ENCODE measurements at places on chromosomes 4 and X.

DNA sequence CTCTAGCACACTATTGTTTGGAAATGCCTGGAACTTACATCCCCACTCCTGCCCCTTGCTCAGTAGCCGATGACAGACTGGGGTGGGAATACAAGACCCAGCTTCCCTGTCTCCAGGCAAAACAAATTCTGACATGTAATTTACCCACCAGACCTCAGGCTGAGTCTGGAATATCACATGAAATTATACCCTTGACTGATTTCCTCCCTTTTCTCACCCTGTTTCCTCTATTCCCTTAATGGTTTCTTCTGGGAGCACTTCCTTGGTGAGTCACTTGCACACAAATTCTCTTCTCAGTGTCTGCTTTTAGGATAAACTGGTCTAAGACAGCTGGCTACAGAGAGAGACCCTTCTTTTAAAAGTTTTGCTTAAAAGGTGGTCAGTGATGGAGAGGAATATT, 65.8 kb upstream of the DIPK2B start:
- no peak for DNase-seq

DNA sequence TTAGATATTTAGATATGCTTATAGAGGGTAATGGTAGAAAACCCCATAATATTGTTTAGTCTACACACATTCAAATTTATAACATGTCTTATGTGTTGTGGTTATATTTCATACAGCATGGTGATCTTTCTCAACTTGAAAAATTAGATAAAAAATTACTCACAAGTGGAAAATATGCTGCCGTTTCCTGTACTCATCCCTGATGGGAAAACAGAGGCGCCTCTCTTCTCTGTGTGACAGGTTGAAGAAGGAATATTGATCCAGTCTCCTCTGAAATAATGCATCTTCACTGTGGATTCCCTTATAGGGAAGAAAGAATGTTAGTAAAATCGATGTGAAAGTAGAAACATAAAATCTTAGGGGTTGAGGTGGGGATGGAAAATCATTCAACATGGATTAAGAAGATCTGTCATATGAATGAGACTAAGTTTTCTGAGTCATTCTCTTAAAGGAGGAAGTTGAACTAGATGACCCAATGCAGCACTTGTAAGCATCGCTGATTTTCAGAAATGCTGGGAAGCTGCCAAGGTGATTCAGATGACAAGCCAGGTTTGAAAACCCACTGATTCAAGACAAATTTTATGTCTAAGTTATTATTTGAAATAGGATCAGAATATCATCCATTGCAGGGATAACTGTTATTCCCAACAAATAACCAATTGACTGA, 70.7 kb downstream of the ANKRD50 start:
- no peak for DNase-seq

DNA sequence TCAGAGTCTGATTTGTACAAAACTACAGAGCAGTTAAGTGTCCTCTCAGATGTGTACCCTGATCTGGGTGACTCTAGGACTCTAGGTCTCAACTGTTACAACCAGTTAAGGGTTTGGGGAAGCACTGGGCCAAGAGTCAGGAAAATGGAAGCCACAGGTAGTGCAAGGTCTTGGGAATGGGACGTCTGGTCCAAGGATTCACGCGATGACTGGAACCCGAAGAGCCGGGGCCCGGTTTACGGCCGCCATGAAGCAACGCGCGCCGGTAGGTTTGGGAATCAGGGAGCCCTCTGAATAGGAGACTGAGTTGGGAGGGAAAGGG, 321 bp upstream of the HPRT1 start:
- no peak for DNase-seq

- DNase-seq, result no peak
Observed at GRCh38 chr4:182866746-182867145, 50.4 kb downstream of the DCTD start.

- no peak for DNase-seq
Observed at GRCh38 chrX:68684291-68684918, 36.9 kb downstream of the STARD8 start.

DNA sequence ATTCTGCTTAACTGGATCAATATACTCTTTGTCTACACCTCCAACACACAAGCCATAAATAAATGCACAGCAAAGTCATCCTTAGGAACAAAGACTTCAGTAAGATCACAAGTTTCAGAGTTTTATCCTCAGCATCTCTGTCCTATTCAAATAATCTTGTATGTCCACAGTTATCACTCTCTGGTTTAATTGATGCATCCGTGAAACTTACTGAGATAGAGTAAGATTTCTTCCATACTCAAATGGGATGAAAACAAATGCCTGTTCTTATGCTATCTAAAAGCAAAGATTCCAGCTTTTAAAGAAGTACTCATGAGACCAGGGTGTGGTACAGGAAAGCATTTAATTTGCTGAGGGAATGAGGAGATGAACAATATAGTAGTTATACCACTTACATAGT, 184.6 kb upstream of the SLC7A11 start:
- no peak for DNase-seq

DNA sequence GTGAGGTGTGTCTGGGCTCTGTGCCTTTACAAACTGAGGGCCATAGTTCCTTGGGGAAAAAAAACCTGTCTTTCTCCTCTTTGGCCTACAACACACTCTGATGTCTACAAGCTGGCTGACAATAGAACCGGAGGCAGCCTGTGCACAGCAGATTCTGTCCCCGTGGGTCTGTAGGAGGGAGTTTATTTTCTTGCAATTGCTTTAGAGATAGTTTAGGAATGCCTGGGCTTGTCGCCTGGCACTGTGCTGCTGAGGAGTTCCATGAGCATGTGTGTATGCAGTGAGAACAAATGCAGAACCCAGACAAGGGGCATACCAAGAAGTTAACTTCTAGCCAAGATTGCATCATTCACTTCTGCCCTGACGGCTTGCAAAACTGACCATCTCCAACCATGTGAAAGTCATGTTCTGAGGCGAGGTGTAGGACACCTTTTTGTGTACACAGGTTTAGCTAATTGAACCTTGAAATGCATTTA, 54.1 kb downstream of the CCNI start:
- no peak for DNase-seq
